ENCODE measurements at places on chromosomes 3 and 15.

DNA sequence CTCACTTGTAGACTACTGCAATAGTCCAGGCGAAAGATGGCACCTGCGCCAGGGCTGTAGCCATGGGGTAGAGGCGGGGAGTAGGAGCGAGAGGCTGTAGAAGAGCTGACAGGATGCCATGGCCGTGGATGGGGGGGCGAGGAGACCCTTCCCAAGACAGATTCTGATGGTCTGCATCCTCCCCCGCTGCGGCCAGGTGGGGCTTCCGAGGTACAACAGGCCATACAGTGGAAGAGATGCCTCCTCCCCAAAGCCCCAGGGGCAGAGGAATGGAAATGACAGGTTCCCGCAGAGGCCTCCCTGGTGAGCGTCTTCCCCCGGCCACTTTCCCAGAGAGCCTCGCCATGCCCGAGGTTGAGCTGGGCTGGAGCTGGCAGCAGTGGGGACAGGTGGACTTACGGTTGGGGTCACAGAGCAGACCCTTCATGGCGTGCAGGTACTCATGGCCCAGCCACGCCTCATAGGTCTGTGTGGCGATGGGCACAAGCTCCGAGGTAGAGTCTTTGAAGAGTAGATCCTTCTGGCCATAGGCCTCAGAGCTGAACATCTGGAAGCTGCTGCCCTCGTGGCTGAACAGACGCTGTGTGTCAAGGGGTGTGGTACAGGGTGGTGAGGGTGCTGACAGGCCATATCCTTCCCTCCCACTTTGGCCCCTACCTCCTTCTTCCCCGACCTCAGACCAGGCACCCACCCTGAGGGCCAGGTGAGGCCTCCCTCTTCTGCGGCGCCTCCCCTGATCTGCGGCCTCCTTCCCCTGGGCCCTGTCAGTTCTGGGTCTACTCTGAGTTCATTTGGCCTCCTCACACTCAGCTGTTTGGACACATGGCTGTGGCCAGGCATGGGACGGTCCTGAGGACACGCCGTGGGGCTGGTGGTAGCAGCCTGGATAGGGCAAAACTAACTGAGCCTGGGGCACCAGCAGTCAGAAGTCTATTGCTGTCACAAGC is 13.6 kb downstream of the MELTF start:
- DNase-seq = no peak

DNA sequence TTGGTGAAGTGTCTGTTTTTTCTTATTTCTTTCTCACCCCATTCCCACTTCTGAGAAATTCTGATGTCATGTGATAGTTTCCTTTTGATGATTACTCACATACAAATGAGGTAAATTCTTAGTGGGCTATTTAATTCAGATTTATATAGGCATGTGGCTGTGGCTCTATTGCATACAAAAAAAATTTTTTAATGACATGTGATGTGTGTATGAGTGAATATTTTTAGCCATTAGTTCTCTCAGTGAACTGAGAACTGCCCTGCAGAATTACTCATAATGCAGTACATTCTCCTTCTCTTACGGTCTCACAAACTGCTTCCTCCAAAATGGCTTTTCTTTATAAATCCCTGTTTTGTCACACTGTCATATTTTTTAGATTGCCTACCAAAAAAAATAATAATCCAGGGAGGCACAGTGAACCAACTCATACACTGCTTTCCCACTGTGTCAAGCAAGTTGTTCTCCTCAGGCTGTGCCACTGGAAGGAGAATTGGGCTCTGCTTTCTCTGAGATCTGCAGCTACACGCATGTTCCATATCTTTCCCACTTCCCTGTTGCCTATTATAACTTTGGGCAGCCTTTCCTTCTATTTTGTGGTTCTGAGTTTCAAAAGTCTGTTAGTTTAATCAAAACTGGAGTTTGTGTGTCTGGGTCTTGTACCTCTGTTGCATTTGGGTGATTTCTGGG is 415.7 kb upstream of the THBS1 start:
- DNase-seq = no peak

DNA sequence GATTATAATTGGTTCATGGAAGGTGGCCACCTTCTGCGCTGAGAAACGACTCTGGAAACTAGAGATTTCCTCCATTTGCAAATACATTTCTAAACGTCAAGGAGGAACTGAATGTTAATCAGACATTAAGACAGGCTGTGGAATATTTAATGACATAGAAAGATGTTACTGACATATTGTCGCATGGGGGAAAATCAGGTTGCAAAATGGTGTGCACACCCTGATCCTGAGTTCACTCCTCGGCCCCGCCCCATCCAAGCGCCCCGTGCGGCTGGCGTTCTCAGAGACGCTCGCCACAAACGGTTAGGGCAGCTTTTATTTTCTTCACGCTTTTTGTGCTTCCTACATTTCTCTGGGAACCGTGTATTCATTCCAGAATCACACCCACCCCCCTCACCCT is 10.7 kb downstream of the H1-8 start:
- peak; percentile 7 for DNase-seq

GRCh38 chr15:86399041-86399954 is 319.6 kb downstream of the AGBL1 start:
- no peak for DNase-seq

DNA sequence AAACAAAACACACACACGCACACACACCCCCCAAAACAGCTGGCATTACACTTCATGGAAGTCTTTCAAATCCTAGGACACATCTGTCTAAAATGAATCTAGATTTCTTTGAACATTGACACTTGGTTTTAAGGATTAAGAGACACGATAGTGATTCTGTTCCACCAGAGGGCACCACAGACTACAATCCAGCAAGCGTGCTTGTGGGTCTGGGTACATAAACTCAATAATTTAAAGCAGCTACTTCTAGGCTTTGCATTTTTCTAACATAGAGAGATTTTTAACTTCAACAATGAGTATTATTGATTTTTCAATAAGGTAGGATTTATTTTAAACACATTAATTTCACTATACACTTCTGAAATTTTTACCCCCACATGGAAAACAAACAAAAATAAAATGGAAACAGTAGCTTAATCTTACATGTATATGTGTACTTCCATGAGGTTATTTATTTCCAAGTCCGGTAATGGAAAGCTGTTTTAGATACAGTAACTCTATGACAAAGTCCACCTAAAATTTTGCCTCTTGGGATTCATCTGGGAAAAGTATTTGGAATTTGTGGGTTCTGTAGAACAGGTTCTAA is 564.0 kb upstream of the TGFBR2 start:
- DNase-seq = peak; percentile 57

- DNase-seq = no peak
These were observed 285.8 kb upstream of the SEMA6D start for GRCh38 chr15:47431501-47431900.

GRCh38 chr3:23576379-23576959 is 229.3 kb upstream of the UBE2E1 start:
- no peak for DNase-seq

GRCh38 chr3:65662095-65662494 is 376.6 kb downstream of the MAGI1 start:
- no peak for DNase-seq

DNA sequence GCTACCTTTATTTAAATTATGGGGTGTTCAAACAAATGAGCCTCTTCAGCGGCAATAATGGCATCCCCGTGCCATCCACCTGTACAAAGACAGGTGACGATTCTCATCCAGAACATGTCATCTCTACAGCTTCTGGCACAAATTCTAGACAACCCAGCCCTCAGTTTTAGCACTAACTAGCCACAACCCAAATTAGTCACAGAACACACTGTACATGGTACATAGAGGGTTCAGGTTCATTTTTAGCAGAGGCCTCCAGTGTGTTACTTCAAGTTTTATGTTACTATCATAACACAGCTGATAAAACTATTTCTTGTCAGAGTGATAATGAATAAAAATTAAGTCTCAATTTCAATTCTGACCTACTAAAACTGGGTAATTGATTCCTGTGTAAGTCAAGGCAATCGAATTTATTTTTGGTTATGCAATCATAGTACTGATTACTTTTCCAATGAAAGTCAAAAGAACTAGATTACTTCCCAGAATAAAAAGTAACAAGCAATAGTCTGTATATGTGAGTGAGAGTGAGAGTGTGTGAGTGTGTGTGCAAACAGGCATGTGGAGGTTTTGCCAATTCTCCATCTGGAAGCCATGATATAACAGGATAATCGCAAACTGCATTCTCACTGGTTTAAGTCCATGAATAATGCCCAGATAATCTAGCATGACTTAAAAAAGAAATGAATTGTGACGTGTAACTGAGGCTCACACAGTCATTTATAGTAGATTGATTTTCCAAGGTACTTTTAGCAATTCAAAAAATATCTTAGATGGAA is 37.4 kb downstream of the SHQ1 start:
- DNase-seq = no peak

- DNase-seq = no peak
These were observed 138.9 kb downstream of the DUT start for GRCh38 chr15:48470096-48470495.

GRCh38 chr15:30650012-30650929 is 24.3 kb downstream of the ARHGAP11B start:
- no peak for DNase-seq

GRCh38 chr3:34011171-34012101 is 213.0 kb downstream of the PDCD6IP start:
- DNase-seq = no peak

- DNase-seq = no peak
These were observed 53.3 kb downstream of the ST6GAL1 start for GRCh38 chr3:186983659-186984058.

- DNase-seq = no peak
These were observed 38.7 kb upstream of the UTS2B start for GRCh38 chr3:191368755-191369615.

DNA sequence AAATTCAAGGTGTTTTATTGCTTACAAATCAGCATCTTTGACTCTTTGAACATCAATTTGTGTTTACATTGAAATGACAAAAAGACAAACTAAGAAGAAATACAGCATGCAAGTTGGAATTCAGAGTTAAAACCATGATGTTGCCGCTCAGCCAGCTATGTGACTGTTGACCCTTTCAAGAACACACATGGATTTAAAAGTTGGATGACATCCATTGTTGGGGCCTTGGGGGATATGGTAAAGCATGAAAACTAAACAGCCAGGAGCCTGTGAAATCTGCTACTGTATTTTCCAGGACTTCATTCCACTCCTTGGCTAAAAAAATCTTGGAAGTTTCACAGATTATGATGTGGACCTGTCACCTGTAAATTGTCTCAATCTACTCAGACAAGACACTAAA is 4.6 kb downstream of the P2RY1 start:
- DNase-seq = no peak

- DNase-seq = no peak
These were observed 99.4 kb downstream of the DHX36 start for GRCh38 chr3:154224866-154225265.

DNA sequence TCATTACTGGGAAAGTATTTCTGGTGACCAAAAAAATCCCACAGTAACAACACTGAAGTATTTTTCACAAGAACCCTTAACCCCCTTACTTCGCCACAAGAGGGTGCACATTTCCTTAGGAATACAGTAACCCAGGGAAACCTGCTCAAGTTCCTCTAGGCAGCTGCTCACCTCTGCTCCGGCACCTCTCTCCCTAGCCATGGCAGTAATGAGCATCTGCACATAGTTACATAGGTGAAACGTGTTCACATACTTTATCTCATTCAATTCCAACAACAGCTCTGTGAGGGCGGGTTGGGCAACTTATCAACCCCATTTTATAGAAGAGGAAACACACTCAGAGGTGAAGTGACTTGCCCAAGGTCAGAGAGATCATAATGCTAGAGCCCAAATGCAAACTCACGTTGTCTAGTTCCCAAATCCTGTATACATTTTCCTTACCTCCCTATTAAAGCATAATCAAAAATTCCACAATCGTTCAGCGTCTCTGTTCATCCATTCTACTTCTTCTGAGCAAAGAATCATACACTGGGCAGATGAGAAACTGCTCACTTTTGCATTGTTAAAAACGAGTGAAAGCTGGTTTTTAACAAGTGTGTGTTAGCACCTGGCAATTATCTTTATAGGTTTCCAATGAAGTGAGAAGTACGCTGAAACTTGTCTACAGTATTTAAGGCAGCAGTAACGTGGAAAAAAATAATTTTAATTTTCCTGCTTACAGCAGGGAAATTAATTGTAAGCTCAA is 90.7 kb downstream of the IGF2BP2 start:
- no peak for DNase-seq

DNA sequence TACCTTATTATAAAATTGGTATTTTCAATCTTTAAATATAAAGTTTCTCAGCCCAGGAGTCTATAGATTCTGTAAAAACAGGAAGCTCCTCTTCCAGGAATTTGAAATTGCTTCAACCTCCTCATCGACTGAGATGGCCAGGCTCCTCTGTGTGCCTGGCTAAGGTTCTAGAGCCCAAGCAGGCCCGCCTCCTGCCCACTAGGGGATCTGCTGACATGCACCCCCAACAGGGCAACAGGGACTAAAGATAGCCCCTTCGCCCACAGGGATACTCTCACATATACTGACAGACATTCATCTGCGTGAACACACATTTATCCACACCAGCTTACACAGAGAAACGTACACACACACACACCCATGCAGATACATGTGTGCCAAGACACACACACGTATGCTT is 183.1 kb upstream of the TLE3 start:
- DNase-seq = no peak

- DNase-seq = no peak
These were observed 12.1 kb upstream of the LIMD1 start for GRCh38 chr3:45582430-45582829.

DNA sequence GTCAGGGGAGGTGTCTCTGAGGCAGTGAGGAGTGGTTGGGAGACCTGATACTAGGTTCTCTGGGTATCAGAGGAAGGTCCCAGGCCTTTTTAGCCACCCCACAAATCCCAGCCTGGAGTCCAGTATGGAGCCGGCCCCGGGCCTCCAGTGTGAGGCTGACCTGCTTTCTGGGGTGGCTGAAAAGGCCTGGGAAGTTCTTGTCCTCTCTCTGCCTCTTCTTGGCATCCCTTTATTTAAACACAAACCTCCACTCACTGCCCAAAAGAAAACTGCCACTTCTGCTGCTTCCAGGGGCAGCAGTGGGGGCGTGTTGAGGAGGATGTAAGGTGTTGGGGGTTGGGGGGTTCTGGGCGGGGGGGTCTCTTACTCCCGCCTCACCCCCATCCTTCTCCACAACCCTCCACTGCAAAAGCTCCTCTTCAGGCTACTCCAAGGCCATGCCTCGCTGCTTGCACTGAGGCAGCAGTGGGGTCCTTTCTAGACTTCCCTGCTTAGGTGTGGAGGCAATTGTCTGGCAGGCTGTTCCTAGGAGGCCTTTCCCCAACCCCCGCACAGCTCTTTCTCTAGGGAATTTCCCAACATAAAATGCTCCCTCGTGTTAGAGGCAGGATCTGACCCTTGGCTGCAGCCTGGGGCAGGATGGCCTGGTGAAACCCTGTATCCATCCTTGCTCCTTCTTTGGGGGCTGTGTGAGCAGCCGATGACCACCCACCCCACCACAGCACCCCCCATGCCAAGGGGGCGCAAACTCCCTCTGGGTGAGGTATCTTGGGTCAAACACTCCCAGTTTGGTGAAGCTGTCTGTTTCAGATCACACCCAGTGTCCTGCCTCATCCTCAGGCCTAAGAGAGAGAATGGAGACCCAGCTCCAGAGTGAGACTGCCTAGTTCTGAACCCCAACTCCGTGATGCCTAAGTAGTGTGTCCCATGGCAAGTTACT is 12.1 kb upstream of the RAD18 start:
- no peak for DNase-seq
